ENCODE measurements at places on chromosomes 16 and 17. TPM values are rescaled to one million over a fixed set of nuclear protein-coding genes. Genes with fewer than 3 reads are reported as not detected.

GRCh38 chr17:28227316-28228108 is 91.5 kb upstream of the TMEM97 start:
- peak; percentile 98 for DNase-seq

- no peak for DNase-seq
Measured at GRCh38 chr17:49741009-49741691, 22.8 kb downstream of the FAM117A start.

DNA sequence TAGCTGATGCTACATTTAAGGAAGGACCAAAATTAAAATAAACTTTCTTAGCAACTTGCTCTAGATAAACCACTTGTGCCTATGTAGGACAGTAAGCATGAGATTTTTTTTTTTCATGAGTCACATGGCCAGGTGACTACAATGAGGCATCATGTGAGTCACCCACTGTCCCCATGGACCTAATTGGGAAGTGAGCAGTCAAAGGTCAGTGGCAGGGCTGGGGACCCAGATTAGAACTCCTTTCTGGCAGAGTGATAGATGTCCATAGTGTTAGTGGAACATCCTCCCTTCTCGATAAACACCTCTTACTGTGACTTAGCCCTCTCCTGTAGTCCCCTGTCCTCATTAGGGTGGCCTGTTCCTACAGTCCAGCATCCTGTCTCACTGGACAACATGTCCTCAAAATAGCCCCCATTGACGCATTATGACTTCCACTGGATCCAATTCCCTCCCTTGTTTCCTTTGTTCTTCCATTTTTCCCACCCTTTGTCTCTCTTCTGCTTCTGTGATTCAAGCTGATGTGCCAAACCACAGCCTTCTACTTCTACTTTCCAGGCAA is 12.4 kb downstream of the ITGB3 start:
- DNase-seq: no peak

- no peak for DNase-seq
Measured at GRCh38 chr16:12403746-12404658, 399.7 kb downstream of the CPPED1 start.

DNA sequence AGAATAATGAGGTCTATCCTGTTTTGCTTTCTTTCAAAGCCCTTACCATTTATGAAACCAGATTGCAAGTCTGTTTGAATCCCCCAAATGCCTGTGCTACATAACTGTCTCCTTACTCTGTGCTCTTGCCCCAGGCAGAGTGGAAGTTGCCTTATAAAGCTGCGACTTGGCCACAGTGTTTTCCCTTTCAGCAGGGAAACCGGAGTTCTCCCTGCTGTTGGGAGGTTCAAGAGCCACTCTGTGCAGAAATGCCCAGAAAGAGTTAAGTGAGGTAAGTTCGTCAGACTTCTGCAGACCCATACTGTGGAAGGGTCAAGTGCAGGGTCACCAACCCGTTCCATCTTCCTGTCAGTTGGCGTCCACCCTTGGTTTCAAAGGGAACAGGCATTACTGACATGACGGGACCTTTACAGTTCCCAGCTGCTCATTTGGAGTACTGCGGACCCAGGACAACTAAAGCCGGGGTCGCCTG is 508.9 kb downstream of the WWOX start:
- DNase-seq: no peak

- DNase-seq: no peak
Measured at GRCh38 chr17:11999696-12000095, 2.4 kb upstream of the ZNF18 start.

DNA sequence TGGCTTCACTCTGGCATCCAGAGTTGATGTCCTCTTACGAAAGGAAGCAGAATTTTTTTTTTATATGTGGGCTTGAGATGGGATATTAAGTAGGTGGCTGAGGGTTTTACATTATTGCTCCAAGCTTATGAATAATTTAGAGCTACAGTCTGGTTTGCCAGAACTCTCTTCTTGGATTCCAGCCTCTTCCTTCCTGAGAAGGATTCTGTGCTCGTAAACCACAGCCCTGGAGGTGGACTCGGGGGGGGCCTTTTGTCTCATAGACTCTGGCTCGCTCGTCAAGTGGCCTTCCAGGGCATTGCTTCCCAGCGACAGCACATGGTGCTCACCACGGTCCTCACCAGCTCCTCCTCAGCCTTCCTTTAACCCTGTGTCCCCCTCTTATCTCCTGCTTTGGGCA is 43.2 kb downstream of the TMEM11 start:
- no peak for DNase-seq

DNA sequence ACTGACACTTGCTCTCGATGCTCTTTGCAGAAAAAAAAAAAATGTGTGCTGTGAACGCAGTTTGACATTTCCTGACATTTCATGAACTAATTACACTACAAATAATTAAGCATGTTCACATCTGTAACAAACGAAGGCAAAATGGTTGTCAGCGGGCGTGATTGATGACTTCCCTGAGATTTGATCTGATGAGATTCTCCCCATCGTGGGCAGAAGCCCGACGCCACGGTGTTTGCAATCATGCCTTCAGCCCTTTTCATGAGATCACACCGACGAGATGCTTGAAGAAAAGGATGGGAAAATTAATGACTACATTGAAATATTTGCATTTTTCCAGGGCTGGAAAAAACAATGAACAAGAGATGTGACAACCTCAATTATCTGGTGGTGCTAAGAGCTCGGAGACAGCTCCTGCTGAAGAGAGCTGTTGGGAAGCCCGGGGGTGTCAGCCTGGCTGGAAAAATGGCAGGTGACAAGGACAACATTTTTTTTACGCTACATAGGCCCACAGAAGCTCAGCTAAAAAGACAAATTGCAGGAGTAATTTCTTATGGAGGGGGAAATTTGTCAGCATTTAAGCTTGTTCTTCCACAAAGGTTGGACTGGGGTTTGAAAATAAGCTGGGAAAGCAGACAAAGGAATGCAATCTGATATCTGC is 259.4 kb upstream of the IRX3 start:
- DNase-seq: no peak

GRCh38 chr16:73544826-73545225 is 496.9 kb upstream of the ZFHX3 start:
- no peak for DNase-seq

DNA sequence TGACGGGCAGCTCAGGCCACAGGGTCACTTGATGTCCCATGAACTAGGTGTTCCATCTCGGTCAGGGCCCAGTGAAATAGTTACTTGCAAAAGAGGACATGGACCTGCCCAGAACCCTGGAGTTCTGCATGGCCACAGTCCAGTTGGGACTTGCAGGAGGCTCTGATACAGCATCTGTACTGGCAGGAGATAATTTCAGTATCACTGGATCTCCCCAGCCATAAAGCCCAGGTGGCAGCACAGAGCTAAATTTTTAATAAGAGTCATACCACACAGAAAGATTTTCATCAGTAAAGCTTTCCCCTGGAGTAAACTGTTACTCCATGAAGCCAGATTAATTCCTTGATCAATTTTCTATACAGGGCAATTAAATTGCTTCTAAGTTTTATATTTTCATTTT is 18.0 kb upstream of the SLC16A5 start:
- DNase-seq: no peak

- DNase-seq: peak; percentile 92
Measured at GRCh38 chr16:67246756-67247191, 507 bp downstream of the FHOD1 start.

GRCh38 chr16:3748307-3748706 is 31.0 kb upstream of the TRAP1 start:
- DNase-seq: no peak

- DNase-seq: no peak
Measured at GRCh38 chr16:58753711-58754134, 19.6 kb upstream of the GOT2 start.

KRT24 gene
- total RNA-seq: not detected

CTRB2 gene
- not detected for total RNA-seq

SDK2 gene
- total RNA-seq: 3.9 TPM

Measured in H1 (cell line).